Stimulated activated CD8-positive, alpha-beta memory T cell treated with anti-CD3 and anti-CD28 coated beads, Interleukin-15, amount 100 ng/mL, for 1 hour (primary cell): ENCODE measurements at places on chromosomes 6 and 20.

DNA sequence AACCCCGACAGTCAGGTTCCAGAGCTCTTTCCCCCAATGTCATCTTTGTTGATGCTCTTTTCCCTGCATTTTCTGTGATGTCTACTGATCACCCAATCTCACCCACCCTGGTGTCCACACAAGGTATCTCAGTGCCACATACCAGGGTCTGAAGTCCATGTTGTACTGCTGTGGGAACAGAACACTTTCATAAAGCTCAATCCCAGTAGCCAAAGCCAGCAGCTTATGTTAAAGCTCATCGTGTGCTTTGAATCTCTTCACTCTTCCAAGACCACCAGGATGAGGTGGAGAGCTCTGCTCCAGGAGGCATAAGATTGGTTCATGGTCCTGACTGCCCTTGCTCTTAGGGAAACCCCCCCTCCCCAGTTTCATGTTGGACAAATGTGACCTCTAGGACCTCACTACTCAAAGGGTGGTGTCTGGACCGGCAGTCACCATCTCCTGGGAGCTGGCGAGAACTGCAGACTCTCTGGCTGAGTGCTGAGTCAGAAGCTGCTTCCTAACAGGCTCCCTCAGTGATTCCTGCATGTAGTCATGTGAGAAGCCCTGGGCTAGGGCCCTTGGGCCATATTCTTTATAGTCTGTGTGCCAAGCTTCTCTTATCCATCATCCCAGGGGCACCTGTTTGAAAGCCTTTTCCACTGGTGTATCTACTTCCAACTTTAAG lies 13.4 kb upstream of the CPNE5 start:
- DNase-seq = no peak

DNA sequence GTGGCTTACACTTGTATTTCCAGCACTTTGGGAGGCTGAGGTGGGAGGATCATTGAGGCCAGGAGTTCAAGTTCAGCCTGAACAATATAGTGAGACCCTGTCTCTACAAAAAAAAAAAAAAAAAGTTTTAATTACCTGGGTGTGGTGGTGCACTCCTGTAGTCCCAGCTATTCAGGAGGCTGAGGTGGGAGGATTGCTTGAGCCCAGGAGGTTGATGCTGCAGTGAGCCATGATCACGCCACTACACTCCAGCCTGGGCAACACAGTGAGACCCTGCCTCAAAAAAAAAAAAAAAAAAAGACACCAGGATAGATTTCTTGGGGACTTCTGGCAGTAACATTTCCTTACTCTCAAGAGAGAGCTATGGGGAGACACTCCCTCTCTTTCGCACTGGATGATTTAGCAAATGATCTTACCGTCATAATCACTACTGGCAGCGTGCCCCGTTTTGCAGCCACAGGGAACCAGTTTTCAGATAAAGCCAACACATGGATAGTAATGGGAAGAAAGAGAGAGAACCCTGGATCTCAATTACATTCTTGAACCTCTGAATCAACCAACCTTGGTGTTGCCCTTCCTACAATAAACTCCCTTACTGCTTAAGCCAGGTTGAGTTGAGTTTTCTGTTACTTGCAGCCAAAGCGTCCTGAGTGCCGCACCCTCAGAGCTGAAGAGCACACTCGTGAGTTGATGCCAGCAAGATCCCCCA lies 18.1 kb upstream of the PTPN1 start:
- DNase-seq = no peak

GRCh38 chr20:635893-636338 lies 17.1 kb downstream of the SRXN1 start:
- DNase-seq = no peak

DNA sequence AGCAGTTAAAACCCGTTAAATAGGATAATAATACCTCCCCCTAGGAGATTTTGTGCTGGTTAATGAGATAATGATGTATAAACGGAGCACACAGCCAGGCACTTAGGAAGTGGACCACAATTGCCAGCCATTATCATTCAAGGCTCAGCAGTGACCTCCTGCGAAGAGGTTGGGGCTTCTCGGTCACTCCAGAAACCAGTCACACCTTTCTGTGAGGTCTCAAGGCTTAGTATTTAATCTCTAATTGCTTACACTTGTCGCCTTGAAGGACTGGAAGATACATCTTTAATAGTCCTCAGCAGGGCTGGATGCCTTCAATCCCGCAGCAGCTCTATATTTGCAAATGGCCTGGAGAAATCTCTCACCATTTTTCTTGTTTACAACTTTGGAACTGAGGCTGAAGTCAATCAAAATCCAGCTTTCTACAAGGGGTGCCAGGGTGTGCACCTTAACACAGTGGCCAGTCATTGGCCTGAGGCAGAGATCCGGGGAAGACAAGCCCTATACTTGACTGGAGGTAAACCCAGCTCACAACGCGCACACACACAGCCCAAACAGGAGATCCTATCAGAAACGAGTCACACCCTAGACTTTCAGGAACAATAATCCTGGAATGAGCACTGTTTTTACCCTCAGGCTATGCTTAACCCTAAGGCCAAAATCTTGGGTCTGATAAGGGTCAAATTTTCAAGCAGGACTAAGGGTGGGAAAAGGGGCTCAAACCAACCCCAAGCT lies 1.2 kb downstream of the POU5F1 start:
- no peak for DNase-seq

DNA sequence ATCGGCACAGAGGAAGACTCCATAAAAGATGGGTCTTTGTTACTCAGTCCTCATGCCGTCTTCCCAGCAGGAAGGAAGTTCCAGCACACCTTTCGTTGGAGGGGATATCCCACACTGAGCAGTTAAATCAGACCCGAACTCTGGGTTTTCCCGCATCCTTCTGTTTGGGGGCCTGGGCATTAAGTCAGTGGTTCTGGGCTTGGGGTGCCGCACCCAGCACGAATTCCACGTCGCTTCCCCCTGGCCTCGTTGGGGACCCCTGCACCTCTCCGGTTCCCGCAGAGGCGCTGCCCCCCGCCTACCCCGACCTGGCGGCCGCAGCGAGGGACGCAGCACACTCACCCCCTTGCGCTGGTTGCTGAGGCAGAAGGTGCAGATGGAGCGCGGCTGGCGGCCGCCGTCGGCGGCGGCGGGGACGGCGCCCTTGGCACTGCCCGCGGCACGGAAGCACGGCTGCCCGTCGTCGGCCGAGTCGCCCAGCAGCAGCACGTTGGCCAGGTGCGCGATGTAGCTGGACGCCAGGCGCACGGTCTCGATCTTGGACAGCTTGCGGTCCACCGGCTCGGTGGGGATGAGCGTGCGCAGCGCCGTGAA lies 641 bp downstream of the TCF15 start:
- no peak for DNase-seq
